ENCODE measurements at places on chromosomes 3 and 15. TPM values are rescaled to one million over a fixed set of nuclear protein-coding genes. Genes with fewer than 3 reads are reported as not detected.

Gene SPTSSB
- total RNA-seq, result 0.40 TPM

Gene CPNE9
- total RNA-seq, result not detected

Gene GALNT15
- 54.4 TPM for total RNA-seq

Gene SPINK8
- total RNA-seq, result not detected

Gene PLS1
- 0.53 TPM for total RNA-seq

Gene AP4E1
- 11.9 TPM for total RNA-seq

Gene SAMMSON
- total RNA-seq, result 3.4 TPM

Gene MYO1E
- 146 TPM for total RNA-seq

Gene HTR3E
- total RNA-seq, result not detected

Gene ZPLD1
- not detected for total RNA-seq

Gene PRKCI
- 56.7 TPM for total RNA-seq

Gene TAGLN3
- total RNA-seq, result 0.62 TPM

Gene ECT2
- 11.9 TPM for total RNA-seq

Gene TMEM45A
- 20.6 TPM for total RNA-seq

Gene NRROS
- 10.0 TPM for total RNA-seq

Gene ADAMTS17
- 2.3 TPM for total RNA-seq

Gene HRG
- not detected for total RNA-seq

Gene TGM4
- not detected for total RNA-seq

Gene C3orf49
- total RNA-seq, result not detected

Gene GOLGA8T
- total RNA-seq, result 1.5 TPM

Gene CPLX3
- total RNA-seq, result not detected

Gene CHRNB4
- total RNA-seq, result not detected

Gene GOLGA8G
- total RNA-seq, result not detected

Gene ERICH6
- total RNA-seq, result 0.49 TPM

Gene CHRNA5
- total RNA-seq, result 1.8 TPM

Gene SLC22A14
- total RNA-seq, result 0.13 TPM

Gene LIPH
- 0.27 TPM for total RNA-seq

Gene CEP152
- 11.1 TPM for total RNA-seq

Gene BFSP2
- not detected for total RNA-seq

Gene CCDC174
- 31.0 TPM for total RNA-seq

Gene GPR171
- 1.6 TPM for total RNA-seq

Gene TBCCD1
- 12.9 TPM for total RNA-seq

Gene ADIPOQ
- total RNA-seq, result 21.0 TPM

Gene GOLGA6L10
- total RNA-seq, result 1.9 TPM
